ENCODE measurements at places on chromosomes 6 and 20.

DNA sequence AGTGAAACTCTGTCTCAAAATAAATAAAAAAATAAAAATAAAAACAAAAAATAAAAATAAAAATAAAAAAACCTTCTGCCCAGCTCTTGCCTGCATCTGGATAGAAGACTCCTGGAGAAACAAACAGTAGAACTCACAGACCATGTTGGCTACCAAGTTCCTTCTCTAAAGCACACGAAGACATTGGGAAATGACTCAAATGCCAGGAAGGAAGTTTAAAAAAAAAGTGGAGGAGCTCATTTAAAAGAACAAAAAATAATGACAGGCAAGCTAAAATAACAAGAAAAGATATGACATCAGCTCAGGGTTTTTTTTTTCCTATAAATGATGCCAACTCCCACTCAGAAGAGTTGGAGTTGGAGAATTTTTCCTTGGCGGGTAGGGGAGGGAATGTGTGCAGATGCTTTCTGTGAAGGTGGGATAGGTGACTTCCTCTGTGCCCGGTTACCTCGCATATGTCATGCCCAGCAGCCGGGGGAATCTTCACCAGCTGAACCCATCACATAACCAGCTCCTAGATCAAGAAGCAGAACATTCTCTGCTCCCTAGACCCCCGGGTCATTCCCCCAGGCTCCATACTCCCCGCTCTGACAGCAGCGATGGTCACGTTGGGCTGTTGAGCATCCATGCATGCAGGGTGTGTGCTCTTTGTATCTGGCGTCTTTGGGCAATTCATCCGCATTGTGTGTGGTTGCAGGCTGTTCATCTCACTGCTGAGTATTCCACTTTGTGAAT is 17.3 kb upstream of the CD93 start:
- no peak for DNase-seq

DNA sequence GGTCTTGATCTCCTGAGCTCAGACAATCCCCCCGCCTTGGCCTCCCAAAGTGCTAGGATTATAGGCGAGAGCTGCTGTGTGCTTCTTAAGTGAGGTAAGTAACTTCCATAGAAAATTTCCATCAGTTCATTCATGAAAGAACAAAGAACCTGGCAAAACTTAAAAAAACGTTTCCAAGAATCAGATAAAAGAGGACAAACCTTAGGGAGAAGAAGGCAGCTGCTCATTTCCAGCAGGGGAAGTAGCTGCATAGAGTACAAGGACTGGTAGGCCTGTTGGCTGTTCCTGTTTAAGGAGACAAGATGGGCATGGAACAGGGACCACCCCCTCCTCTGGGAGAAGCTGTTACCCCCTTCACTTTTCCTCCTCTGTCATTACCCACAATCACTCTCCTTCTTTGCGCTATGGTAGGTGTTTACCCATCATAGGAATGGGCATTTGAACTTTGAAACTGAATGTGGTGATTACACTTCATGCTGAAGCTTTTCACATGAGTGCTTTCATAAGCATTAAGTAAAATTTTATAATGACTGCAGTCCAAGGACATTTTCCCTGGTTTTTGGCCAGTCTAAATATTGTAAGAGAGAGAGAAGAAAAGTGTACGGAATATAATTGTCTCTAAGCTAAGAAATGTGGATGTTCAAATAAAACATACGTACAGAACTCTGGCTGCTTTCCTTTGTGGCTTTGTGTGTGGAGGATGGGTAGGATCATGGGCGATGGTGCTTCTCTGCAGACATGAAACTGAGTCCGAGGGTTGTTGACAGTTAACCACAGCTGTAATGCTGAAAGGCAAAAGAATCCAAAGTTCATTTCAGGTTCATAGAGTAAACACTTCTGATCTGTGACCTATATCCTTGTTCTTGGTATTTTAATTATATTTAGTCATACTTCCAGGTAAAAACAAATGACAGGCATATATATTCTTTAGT is 56.4 kb downstream of the CCN2 start:
- DNase-seq = no peak

DNA sequence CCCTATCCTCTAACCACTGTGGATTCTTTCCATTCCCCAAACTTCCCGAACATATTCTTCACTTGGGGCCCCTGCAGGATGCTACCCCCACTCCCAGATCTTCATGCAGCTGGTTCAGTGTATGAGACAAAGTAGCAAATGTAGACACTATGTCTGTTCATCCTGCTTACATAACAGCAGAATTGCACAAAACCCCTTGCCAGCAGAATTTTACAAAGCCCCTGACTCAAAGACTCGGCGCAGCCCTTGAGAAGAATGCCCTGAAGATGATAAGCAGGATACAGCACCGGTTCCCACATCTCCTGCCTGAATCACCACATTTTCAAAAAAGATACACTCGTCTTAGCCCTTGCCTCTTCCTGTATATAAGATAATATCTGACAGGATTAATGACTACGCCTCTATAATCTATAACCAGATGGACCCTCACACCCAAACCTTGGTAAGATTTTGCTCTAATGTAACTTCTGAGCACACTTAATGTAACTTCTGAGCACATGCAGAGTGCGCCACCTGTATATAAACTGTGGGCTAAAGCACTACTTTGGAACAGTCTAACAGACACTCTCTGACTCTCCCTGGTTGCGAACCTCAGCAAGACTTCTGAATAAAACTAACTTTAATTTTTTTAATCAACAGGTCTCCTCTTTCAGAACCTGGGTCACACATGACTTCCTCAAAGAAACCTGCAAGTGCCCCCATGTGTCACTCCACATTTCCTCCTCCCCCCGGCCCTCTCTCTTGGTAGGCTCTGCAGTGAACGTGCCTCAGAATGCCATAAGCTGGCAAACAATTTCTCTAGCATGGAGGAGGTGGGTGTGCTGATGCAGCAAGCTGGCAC is 28.7 kb downstream of the RALGAPA2 start:
- no peak for DNase-seq

- DNase-seq = no peak
Measured at GRCh38 chr6:15284743-15285142, 38.9 kb downstream of the JARID2 start.

DNA sequence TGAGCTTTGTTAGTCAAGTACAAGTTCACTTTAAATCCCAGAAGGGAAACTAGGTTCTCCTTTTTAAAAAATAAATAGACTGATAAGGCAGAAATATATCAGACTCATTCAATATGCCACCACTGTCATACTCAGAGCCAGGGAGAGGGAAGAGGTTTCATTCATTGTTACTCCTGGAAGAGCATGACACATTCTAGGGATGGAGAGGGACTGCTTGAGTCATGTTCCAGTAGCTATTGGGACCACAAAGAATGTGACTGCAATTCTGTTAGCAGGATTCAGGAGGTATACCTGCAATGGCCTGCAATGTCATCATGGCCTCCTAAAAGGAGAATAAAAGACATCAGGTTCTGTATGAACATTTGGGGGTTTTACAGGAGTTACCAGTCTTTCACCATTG is 167.6 kb downstream of the TFAP2B start:
- no peak for DNase-seq

GRCh38 chr6:44976677-44977641 is 351.2 kb upstream of the RUNX2 start:
- DNase-seq = no peak

DNA sequence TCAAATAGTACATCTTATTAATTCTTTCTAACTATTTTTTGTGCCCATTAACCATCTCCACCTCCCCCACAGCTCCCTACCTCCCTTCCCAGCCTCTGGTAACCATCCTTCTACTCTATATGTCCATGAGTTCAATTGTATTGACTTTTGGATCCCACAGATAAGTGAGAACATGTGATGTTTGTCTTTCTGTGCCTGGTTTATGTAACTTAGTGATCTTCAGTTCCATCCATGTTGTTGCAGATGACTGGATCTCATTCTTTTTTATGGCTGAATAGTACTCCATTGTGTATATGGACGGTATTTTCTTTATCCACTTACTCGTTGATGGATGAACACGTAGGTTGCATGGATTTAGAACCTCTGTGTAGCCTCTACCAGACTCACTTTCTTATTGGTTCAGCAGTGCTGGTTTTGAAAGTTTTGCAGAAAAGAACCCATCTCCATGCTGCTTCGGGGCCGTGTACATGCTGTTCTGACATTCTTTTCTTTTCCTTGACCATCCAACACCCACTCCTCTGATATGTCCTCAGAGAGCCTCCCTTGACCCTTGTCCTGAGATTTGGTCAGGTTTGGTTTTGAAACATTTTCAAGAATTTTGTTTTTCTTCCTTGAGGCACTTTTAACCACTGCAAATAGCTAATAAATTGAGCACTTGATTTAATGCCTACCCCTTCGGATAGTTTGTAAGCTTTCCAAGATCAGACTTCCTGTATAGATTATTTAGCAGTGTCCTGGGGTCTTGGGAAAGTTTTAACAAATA is 231.2 kb upstream of the ZFP64 start:
- DNase-seq = no peak

DNA sequence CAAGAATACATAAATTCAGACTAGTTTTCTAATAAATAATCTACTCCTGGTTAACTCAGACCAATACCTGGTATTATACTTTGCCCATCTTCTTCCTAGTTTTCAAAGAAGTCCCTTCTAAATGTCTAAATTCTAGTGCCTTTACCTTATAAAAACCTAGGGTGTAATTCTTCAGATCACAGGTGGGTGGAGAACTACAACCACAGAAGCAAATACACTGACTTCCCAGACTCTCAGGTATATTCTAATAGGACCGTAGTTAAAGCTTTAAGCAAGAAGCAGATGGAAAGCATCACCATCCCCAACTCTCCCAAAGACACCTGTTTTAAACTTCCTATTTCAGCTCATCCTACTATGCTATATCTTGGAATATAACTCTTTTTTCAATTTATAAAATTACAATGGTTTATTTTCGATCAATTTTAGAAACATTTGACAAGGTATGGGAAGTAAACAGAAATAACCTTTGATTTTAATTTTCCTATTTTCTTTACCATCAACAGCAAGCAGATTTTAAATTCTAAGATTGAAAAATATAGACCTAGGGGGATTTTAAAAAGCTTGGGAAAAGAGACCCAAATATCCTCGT is 15.8 kb downstream of the MAN1A1 start:
- no peak for DNase-seq

DNA sequence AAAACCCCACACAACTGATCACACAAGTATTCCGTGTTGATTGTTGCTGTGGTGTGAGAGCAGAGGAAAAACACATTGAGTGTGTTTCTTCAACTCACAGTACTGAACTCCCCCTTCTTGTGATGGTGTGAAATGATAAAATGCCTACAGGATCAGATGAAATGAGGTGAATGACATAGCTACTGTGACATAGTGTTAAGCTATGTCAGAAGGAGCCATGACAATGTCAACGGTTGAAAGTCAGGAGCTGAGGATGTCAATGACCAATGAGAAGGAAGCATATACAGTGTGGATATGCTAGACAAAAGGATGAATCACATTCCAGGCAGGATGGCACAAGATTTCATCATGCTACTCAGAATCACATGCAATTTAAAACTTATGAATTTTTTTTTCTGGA is 38.8 kb downstream of the WASF1 start:
- no peak for DNase-seq

GRCh38 chr20:2768632-2769015 is 31.8 kb downstream of the CPXM1 start:
- no peak for DNase-seq

DNA sequence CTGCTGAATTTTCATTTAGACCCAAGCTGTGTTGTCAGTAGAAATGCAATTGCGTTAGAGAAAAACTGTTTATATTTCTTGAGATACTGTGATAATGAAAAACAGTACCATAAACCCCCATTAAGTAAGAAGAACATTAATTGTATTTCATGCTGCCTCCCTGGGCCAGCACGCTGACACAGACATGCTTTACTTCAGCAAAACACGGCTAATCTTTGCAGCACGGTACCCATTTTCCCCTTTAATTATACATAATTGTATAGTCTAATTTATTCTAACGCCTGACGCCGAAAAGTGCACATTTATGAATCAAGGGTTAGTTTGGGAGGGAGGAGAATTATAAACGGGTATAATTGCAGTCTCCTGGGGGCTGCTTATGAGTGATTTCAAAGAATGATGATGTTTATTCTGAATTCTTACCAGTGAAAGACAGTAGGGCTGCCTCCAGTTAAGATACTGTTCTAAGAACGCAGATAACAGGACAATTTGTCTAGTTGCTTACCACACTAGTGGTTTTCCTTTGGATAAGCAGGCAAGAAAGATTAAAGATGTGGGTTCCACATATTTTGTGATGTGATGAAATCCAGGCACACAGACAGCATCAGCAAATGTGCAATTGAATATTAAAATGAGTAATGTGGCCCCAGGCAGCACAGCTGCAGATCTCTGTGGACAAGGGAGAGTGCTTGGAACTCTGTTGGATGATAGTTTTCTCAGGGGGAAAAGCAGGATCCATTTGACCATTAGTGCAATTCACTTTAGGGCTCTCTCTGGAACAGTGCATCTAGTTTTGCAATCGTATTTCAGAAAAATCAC is 4.7 kb upstream of the SULF2 start:
- DNase-seq = no peak

DNA sequence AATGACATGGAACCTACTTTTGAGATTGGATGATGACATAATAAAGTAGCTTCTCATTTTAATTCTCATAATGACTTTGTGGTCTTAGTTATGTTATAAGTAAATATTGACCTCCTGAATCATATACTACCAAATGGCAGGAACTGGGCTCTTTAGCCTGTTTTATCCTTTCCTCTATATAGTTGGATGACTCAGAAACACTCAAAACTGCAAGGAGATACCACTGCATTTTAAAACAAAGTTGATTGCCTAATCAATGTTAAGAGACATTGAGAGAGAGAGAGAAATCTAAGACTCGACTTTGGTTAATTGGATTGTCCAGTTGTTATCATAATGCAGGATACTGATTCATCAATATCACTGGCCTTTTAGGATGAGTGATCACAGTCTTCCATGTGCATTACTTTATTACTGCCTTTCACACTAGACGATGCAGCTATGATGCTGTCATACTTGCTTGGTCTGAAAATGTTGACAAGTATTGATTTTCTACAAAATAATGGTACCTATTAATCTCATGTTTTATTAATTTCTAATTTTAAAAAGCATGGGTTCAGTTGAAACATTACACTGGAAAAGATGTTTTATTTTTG is 320.0 kb downstream of the NKAIN2 start:
- DNase-seq = no peak

DNA sequence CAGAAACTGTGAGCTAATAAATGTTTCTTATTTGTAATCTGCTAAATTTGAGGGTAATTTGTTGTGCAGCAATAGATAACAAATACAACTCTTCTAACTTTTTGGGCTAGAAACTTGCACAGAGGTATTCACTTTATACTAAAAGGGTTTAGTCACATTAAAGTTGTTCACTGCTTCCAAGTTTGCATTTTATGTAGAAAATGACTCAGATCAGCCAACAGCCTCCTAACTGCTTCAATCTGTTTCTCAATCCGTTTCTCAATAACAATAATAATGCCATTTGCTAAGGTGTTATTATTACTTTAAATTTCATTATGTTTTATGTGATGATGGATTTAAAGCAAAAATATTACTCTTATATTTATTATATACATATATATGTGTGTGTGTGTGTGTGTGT is 213.9 kb downstream of the CENPW start:
- DNase-seq = no peak

- no peak for DNase-seq
Measured at GRCh38 chr6:107716688-107717089, 107.4 kb downstream of the SCML4 start.

GRCh38 chr6:148716811-148717210 is 30.0 kb upstream of the UST start:
- DNase-seq = no peak

GRCh38 chr6:136318676-136319075 is 29.0 kb upstream of the BCLAF1 start:
- DNase-seq = no peak

All from dorsolateral prefrontal cortex (tissue), 122 donors.